ENCODE measurements at places on chromosomes 3 and 15.

DNA sequence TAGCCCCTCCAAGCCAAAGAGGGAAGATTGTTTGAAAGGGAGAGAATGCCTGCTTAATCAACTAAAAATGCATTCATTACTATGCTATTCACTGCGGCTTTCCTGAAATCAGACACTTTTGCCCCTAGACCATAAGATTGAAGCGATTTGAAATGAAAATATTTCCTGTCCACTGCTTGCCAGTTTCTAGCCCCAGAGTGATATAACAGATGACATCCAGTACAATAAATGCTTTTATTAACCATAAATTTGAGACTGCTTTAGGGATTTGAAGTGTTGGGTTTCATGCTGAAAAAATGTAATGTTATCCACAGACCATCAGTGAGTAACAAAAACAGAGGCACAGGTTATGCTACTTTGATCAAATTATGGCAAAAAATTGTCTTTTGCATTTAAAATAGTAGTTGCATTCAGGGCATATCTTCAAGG is 14.1 kb downstream of the IL17RD start:
- no peak for DNase-seq

- DNase-seq, result no peak
Measured at GRCh38 chr15:94322141-94322540, 90.8 kb downstream of the MCTP2 start.

GRCh38 chr3:38085943-38086324 is 46.9 kb downstream of the DLEC1 start:
- DNase-seq, result no peak

GRCh38 chr15:69074843-69075224 is 60.3 kb downstream of the NOX5 start:
- no peak for DNase-seq

GRCh38 chr3:184662187-184662586 is 49.7 kb downstream of the MAGEF1 start:
- no peak for DNase-seq

GRCh38 chr3:174440253-174440701 is 418.9 kb upstream of the NAALADL2 start:
- DNase-seq, result peak; percentile 50

DNA sequence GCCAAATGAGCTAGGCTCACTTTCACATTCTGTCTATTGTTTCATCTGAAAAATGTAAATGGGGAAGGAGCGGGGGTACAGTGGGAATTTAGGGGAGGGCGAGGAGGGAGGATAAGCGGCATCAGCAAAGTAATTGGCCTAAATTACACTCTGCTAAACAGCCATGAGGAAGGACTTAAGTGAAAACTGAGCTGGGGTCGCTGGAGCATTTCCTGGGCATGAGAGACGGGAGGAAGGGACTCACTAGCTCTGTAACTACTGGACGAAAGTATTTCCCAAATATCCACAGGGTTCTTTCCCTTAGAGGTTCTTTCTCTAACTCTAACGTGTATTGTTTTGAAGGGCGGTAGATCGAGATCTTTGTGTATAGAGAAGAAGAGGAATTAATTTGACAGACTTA is 418.0 kb downstream of the SOX2 start:
- DNase-seq, result no peak

All from mucosa of descending colon (tissue), 3 donors.